ENCODE measurements at places on chromosomes 16 and 17. TPM values are rescaled to one million over a fixed set of nuclear protein-coding genes. Genes with fewer than 3 reads are reported as not detected.

- no peak for DNase-seq
Observed at GRCh38 chr16:11909653-11910545, 5.9 kb downstream of the GSPT1 start.

GRCh38 chr17:2058586-2059546 is 4.0 kb downstream of the HIC1 start:
- DNase-seq, result no peak

- no peak for DNase-seq
Observed at GRCh38 chr16:9489835-9490467, 398.5 kb downstream of the HAPSTR1 start.

DNA sequence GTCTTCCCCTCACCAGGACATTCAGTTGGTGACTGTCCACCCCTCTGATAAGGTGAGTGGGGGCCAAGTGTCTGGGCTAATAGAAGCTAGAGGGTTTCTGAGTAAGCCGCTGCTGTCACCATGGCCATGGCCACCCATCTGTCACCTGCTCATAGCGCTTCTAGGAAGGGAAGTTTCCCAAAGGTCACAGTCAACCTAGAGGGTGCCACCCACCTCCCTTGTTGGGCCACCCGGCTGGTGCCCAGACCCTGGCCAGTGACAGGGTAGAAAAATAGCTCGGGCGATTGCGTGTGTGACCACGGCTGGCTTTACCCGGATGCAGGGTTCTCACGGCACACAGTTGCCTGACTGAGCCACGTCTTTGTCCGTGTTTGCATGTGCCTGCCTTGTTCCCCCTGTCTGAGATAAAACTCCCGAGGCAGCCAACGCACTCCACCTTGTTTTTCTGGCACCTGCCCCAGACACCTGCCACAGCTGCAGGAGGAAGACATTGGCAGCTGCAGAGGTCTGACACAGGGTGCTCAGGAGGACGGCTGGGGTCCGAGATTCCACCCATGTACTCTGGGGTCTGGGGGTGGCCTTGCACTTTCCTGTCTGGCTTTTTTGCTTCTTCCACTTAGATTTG is 809 bp downstream of the PIRT start:
- no peak for DNase-seq

DNA sequence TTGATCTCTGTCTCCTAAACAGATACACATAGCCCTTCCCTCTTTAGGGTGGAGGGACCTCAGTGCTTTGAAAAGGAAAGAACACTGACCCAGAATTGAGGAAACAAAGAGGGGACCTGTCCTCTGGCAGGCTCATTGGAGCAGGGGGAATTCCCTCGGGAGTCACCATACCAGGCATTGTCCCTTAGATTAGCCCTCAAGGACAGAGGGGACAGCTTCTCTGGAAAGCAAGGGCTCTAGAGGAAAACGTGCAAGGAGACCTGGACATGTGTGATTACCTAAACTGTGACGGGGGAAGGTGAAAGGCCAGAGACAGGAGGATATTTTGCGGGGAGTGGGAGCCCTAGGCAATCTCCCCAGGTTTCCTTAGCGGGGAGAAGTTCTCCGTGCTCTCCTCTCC is 7.6 kb upstream of the FZD2 start:
- no peak for DNase-seq

DNA sequence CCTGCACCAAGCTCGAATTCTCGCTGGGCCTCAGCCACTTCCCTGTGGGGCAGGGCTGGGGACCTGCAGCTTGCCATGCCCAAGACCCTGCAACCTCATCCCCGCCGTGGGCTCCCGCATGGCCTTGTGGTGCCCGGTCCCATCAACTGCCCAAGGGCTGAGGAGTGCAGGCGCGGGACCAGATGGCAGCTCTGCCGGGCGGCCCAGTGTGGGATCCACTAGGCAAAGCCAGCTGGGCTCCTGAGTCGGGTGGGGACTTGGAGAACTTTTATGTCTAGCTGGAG is 408.6 kb downstream of the UTP18 start:
- no peak for DNase-seq

- DNase-seq, result no peak
Observed at GRCh38 chr16:79437764-79438751, 162.5 kb downstream of the MAF start.

- no peak for DNase-seq
Observed at GRCh38 chr17:72937707-72938106, 154.8 kb downstream of the SLC39A11 start.

The SGCA gene
- polyA plus RNA-seq, result 0.98 TPM

The ATP1B2 gene
- 22.9 TPM for polyA plus RNA-seq
